ENCODE measurements at places on chromosomes 1 and 21.

DNA sequence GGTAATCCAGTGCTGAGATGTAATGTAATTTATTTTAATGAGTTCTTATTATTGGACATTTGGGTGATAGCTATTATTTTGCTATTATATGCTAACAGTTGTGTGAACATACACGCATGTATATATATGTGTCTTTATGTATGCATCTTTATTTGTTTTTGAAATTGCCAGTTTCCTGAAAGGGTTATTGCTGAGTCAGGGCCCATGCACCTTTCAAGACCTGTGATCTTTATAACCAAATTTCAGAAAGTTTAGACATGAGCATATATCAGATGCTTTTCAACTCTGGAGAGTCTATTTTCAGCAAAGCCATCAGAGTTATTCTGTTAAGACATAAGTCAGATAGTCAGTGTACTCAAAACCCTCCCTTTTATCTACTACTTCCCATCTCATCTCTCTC is 265.6 kb upstream of the GREM2 start:
- DNase-seq = no peak

GRCh38 chr1:24978383-24979032 is 48.4 kb upstream of the RUNX3 start:
- no peak for DNase-seq

GRCh38 chr1:245411245-245412036 is 256.7 kb downstream of the KIF26B start:
- no peak for DNase-seq

DNA sequence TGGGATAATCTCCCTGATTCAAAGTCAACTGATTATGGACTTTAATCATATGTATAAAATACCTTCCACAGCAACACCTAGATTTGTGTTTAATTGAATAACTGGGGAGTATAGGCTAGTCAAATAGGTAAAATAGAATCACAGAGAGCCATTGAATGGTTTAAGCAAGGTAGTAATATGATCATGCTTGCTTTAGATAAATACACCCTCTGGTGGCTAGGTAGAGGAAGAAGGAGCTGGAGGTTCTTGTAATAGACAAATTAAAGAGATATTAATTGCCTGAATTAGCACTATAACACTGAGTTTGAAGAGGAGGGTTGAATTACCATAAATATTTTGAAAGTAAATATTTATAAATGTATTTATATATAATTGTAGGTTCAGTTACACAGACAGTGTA is 40.3 kb downstream of the DIRAS3 start:
- DNase-seq = peak; percentile 12

DNA sequence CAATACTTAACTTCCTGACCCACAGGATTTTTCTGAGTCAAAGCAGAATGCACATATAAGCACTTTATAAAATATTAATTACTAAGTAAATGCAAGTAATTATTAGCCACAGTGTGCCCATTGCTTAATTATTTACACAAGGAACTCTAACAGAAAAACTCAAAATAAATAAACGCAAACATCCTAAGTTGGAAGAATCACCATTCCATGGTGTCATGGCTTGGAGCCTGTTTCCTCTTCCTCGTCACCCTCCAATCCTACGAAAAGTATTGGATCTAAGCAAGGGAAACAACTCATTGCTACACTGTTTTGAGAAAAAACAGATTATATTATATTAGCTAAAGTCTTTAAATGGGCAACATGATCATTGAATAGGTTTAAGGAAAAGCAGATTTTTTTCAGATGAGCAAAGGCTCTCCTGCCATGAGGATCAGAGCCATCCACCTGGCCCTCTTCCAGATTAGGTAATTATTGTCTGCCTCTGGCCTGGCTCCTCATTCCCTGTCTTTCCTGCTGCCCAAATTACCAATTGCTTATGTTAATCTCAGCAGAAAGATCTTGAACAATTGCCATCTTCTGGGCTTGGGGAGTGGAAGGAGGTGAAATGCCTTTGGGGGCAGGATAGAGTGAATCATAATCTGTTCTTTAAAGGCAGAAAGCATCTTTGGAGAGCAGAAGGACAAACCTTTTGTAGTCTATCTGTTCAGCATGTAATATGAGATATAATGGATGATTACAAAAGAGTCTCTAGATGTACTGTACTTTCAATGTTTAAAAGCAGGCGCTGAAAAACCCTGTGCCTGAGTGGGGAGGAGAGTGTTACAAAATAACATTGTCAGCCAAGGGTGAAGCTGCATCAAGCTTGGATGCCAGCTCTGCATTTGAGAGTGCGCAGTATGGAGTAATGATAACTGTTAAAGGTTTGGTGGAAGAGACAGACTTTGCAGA is 121.2 kb downstream of the DUSP10 start:
- peak; percentile 39 for DNase-seq

GRCh38 chr21:38037416-38037815 is 121.2 kb upstream of the KCNJ6 start:
- DNase-seq = no peak

DNA sequence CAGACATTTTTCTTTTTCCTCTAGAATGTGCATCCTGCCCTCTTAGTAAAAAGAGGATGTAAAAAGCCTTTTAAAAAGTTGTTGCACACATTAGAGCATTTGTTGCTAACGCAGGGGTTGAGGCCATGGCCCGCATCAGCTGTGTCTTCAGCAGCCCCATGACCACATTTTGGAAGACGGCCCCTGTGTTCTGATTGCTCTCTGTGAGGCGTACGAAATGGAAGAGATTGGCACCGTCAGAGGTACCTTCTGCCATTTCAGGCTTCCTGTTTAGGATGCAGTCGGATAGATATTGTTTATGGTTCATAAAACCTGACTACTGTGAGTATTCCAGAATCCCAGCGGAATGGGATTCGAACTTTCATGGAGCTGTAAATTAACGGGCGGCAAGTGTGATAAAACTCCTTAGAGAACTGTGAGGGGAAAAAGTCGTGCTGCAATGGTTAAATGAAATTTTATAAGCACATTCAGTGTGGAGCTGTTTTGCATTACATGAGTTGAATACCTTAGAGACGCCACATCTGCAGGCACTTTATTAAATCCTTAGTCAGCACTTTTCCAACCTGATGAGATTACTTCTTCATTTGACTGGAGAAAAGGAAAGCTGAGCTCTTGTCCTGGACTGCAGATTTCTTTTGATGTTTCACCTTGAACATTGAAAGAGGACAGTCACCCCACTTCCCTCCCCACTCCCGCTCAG is 273.9 kb downstream of the TM2D1 start:
- DNase-seq = no peak

DNA sequence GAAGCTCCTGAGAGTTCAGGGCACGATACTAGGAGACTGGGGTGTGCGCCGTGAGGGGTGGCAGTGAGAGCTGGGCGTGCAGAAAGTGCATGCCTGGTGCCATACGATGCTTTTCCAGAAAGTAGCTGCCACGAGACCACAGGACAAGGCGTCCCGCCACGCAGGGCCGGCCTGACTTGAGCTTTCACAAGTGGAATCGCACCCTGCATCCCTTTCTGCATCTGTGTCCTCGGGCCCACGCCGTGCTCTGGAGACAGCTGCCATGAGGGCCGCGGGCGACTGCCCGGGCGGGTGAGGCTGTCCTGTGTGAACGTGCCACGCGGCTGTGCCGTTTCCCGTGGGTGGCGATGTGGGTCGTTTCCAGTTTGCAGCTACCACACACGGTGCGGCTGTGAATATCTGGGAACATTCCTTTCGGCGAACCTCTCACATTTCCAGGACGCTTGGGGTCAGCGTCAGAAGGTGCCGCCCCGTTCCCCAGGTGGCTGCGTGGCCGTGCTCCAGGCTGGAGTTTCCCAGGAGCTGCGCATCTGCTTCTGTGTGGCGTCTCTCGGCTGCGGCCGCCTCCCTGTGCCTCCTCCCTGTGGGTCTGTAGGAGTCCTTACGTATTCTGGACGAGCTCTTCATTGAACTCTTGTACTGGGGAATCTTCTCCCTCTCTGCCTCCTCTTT is 1.0 kb upstream of the PERM1 start:
- peak; percentile 6 for DNase-seq

- DNase-seq = no peak
Measured at GRCh38 chr21:42905195-42905594, 12.1 kb downstream of the NDUFV3 start.

GRCh38 chr1:90919900-90920299 is 101.9 kb downstream of the ZNF644 start:
- DNase-seq = no peak

DNA sequence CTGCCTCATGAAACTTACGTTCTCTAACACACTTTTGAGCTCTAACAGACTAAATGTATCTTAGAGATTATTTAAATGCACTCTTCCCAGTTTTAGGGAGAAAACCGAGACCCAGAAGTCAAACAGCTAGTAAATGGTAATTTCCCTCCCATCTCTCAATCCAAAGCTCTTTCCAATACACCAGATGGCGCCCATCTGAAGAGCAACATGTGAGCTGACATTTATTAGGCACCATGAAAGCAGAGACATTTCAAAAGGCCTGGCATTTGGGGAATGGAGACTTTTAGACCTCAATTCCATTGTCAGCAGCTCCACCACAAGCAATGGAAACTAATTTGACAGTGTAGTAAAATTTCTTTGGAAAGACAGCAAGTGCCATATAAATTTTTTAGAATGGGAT is 191.4 kb downstream of the DAB1 start:
- no peak for DNase-seq

- DNase-seq = no peak
Measured at GRCh38 chr1:156229809-156230472, 12.0 kb upstream of the BGLAP start.

GRCh38 chr1:4529446-4530165 is 124.8 kb upstream of the AJAP1 start:
- peak; percentile 55 for DNase-seq

GRCh38 chr1:159177272-159177907 is 6.0 kb downstream of the CADM3 start:
- DNase-seq = no peak

Measured in NCI-H1417 (cell line).